Peyer's patch (tissue), 4 donors: ENCODE measurements at places on chromosomes 6 and 20. TPM values are rescaled to one million over a fixed set of nuclear protein-coding genes. Genes with fewer than 3 reads are reported as not detected.

DNA sequence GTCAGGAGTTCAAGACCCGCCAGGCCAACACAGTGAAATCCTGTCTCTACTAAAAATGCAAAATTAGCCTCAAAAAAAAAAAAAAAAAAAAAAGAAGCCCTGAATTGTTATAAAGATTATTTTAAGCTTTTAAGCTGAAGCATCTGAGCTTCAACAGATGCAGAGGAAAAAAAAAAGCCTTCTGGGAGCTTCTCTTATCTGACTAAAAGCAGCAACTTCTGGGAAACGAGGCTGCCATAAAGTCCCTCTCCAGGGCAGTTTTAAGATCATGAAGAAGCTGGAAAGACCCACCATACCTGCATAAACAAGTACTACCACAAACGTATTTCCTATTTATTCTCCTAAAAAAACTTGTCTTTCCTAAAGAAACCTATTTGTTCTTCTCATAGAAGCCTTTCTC lies 3.6 kb downstream of the SERINC3 start:
- DNase-seq: no peak

GRCh38 chr20:45919542-45920399 lies 7.8 kb upstream of the PLTP start:
- no peak for DNase-seq

SIRPA gene
- 33.1 TPM for total RNA-seq

LPA gene
- 1.7 TPM for total RNA-seq

KCNG1 gene
- 33.9 TPM for total RNA-seq

GRCh38 chr6:45265246-45265645 lies 62.9 kb upstream of the RUNX2 start:
- no peak for DNase-seq

WTAP gene
- total RNA-seq: 105 TPM

- DNase-seq: no peak
Measured at GRCh38 chr6:124056407-124057334, 253.0 kb downstream of the NKAIN2 start.

DNA sequence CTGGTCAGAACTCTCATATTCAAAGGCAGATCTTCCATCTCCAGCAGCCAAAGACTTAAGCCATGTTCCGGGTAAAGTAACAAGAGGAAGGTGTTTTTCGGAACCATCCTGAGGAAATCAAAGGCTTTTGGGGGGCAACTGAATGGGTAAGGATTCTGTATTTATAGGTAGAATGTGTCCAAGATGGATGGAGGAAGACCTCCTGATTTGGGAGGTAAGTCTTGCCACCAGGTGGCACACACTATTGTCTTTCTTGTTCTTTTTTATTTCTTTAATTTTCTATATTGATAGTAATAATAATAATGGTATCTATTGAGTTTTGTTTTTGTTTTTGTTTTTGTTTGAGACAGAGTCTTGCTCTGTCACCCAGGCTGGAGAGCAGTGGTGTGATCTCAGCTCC lies 53.0 kb upstream of the UBR2 start:
- no peak for DNase-seq

DNA sequence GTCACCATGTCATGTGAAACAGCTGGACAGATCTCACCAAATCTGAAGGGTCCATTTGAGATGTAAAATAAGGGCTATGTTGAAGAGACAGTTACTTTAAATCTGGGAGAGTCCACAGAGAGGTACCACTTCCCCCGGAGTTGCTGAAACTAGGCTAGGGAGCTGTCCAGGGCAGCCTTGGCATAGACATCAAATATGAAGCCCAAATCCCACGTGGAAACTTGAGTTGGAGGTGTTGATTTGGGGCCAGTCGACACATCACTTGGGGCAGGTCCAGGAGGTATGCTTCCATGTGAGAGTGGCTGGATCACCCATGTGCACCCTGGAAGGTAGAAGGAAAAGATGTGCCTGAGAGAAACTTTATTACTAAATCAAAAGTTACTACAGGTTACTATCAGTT lies 12.0 kb upstream of the SERPINB9 start:
- no peak for DNase-seq

GRCh38 chr20:21302664-21303060 lies 469 bp upstream of the XRN2 start:
- no peak for DNase-seq

- no peak for DNase-seq
Measured at GRCh38 chr20:1718604-1719384, 61.2 kb upstream of the SIRPG start.

GRCh38 chr20:11769825-11770224 lies 147.9 kb upstream of the BTBD3 start:
- no peak for DNase-seq

DNA sequence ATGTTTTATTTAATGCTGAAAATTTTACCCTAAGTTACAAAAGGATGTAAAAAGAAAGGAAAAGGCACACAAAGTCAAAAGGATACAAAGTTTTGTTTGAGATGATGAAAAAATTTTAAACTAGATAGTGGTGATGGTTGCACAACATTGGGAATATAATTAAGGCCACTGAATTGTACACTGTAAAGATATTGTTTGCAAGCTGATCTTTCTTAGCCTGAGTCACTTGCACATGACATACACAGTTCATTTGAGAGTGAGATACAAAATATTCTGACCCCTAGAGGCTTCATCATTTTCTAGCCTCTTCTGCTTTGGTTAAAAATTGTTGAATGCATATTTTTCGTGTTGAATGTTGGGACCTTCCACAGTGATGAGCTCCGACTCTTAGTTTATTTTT lies 462.6 kb downstream of the HDGFL1 start:
- DNase-seq: no peak

GRCh38 chr6:97437087-97437486 lies 154.1 kb upstream of the MMS22L start:
- DNase-seq: no peak

DNA sequence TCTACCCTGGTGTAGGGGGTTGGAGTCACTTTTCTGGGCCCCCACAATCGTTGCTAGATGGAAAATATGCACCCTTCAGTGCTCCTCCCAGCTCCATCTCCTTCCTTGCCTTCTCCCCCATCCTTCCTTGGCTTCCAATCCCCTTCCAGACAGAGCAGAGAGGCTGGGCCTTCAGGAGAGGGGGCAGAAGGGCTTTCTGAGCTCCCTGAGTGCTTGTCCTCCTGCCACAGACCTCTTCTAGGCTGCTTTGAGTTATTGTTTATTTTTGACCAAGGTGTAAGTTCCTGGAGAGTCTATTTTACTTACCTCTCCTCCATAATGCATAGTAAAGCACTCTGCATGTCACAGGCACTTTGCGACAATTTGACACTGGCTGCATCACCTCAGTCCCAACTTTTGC lies 96.4 kb upstream of the CNKSR3 start:
- DNase-seq: no peak

HTR1E gene
- not detected for total RNA-seq

SLCO4A1 gene
- total RNA-seq: 28.2 TPM

GRCh38 chr20:34829191-34829590 lies 3.7 kb upstream of the NCOA6 start:
- DNase-seq: no peak

GRCh38 chr6:129073691-129074395 lies 190.9 kb downstream of the LAMA2 start:
- no peak for DNase-seq

- no peak for DNase-seq
Measured at GRCh38 chr20:10388597-10388996, 45.4 kb downstream of the MKKS start.

SLC17A3 gene
- total RNA-seq: not detected

- no peak for DNase-seq
Measured at GRCh38 chr20:59013031-59013951, 5.9 kb upstream of the TUBB1 start.

DNA sequence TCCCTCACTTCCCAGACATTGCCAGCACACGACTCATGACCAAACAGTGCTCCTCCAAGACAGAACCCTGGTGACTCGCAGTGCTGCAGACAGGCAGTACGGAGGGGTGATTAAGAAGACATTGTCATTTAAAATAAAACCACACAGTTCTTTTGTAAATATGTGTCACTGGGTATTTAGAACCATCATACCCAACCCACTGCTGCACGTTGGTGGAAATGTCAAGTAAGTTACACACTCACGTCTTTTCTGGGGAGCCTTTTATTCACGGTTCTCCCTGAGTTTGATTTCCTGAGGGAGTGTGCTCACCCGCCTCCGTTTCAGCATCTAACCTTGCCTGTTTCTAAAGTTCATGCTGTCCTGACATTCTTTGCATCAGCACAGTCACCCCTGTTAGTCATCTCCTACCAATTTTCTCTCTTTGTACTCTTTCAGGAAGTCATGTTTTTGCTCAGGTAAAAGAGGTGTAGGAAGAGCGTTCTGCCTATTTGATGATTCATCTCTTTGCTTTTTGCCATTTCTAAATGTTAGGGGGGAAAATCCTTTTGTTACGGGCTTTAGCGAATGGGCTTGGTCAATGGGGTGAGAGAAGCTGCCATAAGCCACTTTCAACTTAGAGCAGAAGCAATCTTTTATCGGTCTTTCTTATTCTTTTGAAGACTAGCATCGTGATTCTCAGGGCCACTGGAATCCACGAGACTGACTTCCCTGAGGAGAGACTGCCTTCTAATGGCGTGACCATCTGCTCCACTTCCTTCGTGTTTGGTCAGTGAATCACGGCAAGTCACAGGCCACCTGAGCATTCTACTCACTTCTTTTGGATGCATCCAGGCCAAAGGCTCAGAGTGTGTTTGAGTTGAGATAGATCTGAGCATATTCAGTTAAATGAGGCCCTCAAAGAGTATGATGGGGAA lies 512.8 kb upstream of the JARID2 start:
- no peak for DNase-seq

- no peak for DNase-seq
Measured at GRCh38 chr20:41446456-41446855, 79.8 kb upstream of the EMILIN3 start.

- no peak for DNase-seq
Measured at GRCh38 chr6:137223370-137224131, 4.4 kb upstream of the IFNGR1 start.

- DNase-seq: no peak
Measured at GRCh38 chr20:59165891-59166709, 2.5 kb downstream of the ZNF831 start.

GRCh38 chr6:166747644-166748595 lies 120.9 kb upstream of the RPS6KA2 start:
- DNase-seq: no peak

ROS1 gene
- total RNA-seq: 0.18 TPM

CD24 gene
- total RNA-seq: 119 TPM

OPN5 gene
- not detected for total RNA-seq

GRCh38 chr6:56756791-56757587 lies 114.3 kb upstream of the DST start:
- no peak for DNase-seq

- DNase-seq: no peak
Measured at GRCh38 chr6:55445648-55446204, 118.5 kb downstream of the GFRAL start.

- DNase-seq: no peak
Measured at GRCh38 chr6:149899486-149899885, 1.6 kb upstream of the RAET1E start.

HLA-DMA gene
- total RNA-seq: 47.0 TPM
